ENCODE measurements at places on chromosomes 6 and 20.

GRCh38 chr20:16526433-16527380 lies 46.5 kb downstream of the KIF16B start:
- DNase-seq = no peak

- no peak for DNase-seq
Measured at GRCh38 chr20:3032624-3033023, 10.8 kb upstream of the GNRH2 start.

GRCh38 chr20:39280875-39281274 lies 318.7 kb downstream of the DHX35 start:
- no peak for DNase-seq

GRCh38 chr6:8170754-8171153 lies 68.4 kb upstream of the EEF1E1 start:
- DNase-seq = no peak

GRCh38 chr6:85405853-85406198 lies 44.1 kb upstream of the NT5E start:
- no peak for DNase-seq

- no peak for DNase-seq
Measured at GRCh38 chr20:8255945-8256632, 124.0 kb downstream of the PLCB1 start.

- no peak for DNase-seq
Measured at GRCh38 chr20:14919501-14920081, 582.2 kb upstream of the FLRT3 start.

GRCh38 chr6:11366183-11366933 lies 133.9 kb upstream of the NEDD9 start:
- no peak for DNase-seq

DNA sequence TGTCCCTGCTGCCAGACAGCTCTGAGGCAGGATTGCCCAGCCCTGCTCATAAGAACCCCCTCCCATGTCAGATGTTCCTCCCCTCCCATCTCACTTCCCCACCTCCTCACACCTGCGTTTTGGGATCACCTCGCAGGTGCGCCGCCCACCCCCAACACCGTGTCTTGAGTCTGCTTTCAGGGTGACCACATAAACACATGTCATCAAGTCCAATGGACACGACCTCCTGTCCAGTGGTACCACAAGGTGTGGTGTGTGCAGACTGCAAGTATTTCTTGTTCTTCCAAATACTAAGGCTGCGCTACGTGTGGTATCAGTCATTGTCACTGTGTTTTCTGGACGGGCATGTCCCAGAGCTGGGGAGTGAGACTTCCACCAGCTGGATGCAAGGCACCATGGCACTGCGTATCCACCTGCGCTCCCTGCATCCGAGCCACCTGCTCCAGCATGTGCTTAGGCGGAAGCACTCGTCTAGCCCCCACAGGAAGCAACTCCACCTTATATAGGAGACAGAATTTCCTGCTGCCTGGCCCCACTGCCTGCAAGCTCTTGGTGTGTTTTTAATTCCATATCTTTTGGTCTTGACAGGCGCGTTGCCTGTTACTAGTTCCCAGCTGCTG lies 119.7 kb upstream of the NXT1 start:
- DNase-seq = no peak
